ENCODE measurements at places on chromosomes 2 and 18. TPM values are rescaled to one million over a fixed set of nuclear protein-coding genes. Genes with fewer than 3 reads are reported as not detected.

Gene NFATC1
- polyA plus RNA-seq = 1.8 TPM

Gene SERPINB12
- polyA plus RNA-seq = not detected

Gene GEN1
- 8.3 TPM for polyA plus RNA-seq

Gene AGFG1
- polyA plus RNA-seq = 58.1 TPM

DNA sequence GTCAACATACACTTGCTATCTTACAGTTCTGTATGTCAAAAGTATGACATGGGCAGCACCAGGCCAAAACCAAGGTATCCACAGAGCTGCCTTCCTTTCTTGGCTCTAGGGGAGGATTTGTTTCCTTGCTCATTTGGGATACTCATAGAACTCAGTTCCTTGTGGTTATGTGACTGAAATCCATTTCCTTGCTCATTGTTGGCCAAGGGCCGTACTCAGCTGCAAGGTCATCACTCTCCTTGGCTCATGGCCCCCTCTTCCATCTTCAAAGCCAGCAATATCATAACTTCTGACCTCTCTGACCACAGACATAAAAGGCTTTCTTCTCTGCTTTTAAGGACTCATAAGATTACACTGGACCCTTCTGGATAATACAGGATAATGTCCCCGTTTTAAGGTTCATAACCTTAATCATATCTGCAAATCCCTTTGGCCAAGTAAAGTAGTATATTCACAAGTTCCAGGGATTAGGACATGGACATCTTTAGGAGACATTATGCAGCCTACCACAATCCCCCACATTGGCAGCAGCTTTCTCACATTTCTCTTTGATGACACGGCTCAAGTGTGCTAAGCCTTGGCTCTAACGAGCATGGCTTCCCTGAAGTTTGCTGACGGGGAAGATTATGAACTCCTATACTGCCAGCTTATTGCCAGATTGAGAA lies 20.9 kb downstream of the TMEM237 start:
- H3K27ac ChIP-seq = no peak overlapping the region
- DNase-seq = peak; percentile 8
- H3K4me3 ChIP-seq = no peak overlapping the region
- H3K27me3 ChIP-seq = no peaks in the 10 kb centered on the region

DNA sequence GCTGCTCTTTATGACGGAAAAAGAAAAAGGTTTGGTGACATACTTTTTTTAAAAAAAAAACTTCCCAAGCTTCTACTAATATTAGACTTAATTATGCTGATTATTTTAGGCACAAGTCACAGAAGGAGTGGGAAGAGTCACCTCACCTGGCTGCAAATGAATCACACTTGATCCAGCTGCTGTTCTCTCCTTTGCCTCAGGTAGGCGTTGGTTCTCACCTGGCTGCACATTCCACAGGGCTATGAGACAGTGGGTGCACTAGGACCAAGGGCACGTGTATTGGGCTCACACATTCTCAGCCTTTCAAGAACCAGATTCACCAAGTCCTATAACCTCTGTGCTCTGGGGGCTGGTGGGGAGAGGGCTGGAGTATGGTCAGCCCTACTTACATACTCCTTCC lies 93.3 kb downstream of the TGFA start:
- DNase-seq = no peak
- peaks cover 10% of the 10 kb centered on the region for H3K27me3 ChIP-seq
- no peak overlapping the region for H3K4me3 ChIP-seq

DNA sequence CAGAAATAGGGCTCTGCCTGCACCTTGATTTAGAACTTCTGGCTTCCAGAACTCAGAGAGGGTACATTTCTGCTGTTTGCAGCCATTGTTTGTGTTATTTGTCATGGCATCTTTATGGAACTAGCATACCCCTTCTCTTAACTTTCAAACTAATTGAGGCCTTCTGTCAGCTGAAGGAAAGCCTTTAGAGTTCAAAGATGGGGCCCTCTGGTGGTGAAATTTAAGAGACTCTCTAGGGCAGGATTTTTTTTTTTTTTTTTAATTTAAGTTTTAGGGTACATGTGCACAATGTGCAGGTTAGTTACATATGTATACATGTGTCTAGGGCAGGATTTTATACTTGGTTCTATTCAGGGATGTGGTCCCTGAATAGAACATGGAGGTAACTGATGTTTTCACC lies 260.6 kb upstream of the LINC00305 start:
- no peaks in the 10 kb centered on the region for H3K36me3 ChIP-seq
- no peak overlapping the region for H3K27ac ChIP-seq
- H3K4me3 ChIP-seq = no peak overlapping the region
- H3K27me3 ChIP-seq = no peaks in the 10 kb centered on the region

DNA sequence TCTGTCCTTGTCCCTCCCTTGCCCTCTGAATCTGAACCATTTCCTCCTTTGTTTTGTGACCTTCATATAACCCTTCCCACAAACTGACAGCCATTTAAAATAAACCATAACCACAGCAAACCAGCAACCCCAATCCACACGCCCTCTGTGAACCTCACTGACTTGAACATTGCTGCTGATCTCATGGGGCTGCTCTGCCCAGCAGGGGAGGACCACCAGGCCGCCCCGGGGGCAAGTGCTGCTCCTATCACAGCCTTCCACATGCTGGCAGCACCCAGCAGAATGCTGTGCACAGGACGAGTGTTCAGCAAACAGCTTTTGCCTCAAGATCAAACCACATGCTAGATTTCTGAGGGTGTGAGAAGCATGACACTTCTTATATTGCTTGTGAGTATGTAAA lies 73.9 kb upstream of the UXS1 start:
- no peak overlapping the region for H3K4me3 ChIP-seq
- no peak overlapping the region for H3K27ac ChIP-seq
- H3K4me1 ChIP-seq = no peaks in the 10 kb centered on the region
- no peaks in the 10 kb centered on the region for H3K36me3 ChIP-seq

DNA sequence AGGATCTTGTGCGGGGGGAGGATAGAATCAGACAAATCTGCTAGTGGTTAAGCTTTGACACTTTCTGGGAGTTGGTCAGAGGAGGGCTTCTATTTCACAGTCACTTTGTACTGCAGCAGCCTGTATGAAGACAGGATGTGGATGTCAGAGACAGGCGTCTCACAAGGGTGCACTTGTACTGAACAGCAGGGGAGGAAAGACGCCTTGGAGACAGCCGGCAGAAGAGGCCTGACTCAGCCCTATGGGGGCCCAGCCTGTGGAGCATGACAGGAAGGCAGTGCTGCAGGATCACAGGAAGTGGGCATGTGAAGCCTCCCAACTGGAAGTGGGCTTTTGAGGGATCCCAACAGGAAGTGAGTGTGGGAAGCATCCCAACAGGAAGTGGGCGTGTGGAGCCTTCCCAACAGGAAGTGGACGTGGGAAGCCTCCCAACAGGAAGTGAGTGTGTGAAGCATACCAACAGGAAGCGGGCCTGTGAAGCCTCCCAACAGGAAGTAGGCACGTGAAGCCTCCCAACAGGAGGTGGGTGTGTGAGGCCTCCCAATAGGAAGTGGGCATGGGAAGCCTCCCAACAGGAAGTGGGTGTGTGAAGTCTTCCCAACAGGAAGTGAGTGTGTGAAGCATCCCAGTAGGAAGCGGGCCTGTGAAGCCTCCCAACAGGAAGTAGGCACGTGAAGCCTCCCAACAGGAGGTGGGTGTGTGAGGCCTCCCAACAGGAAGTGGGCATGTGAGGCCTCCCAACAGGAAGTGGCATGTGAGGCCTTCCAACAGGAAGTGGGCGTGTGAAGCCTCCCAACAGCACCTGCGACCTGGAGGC lies 212.3 kb downstream of the SNTG2 start:
- no peak overlapping the region for H3K4me3 ChIP-seq
- no peaks in the 10 kb centered on the region for H3K4me1 ChIP-seq
- H3K36me3 ChIP-seq = no peaks in the 10 kb centered on the region
- no peaks in the 10 kb centered on the region for H3K27me3 ChIP-seq
- DNase-seq = no peak
- H3K27ac ChIP-seq = no peak overlapping the region

- no peak overlapping the region for H3K27ac ChIP-seq
- no peaks in the 10 kb centered on the region for H3K4me1 ChIP-seq
- no peak overlapping the region for H3K4me3 ChIP-seq
- no peaks in the 10 kb centered on the region for H3K36me3 ChIP-seq
- no peak for DNase-seq
Measured at GRCh38 chr18:51912381-51912780, 427.6 kb upstream of the DCC start.

GRCh38 chr2:191299010-191299409 lies 53.8 kb downstream of the MYO1B start:
- peaks cover 9% of the 10 kb centered on the region for H3K36me3 ChIP-seq
- DNase-seq = peak; percentile 34
- peaks cover 33% of the 10 kb centered on the region for H3K4me1 ChIP-seq
- no peaks in the 10 kb centered on the region for H3K27me3 ChIP-seq
- H3K27ac ChIP-seq = peak overlapping the region; percentile 86

DNA sequence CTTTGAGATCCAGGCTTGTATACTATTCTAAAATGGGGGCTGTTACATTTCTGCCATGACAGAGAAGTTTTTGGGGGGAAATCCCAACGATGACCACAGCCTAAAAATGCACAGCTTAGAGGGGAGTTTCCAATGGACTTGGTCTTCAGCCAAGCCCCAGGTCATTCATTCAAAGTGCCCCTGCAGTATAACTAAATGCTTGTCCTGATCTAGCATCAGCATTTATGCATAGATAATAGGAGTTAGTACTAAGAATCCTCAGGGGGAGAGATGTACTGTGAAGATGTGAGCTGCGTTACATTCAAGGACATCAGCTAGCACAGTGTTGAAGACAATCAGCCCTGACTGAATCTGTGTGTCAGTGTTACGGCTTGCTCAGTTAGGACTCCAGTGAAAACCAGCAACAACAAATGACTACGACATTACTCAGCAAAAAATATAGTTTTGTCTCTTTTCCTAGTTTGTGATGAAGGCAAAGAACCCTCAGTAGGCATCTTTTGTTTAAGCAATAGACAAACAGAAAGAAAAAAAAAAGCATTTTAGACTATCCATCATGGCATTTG lies 160.9 kb downstream of the ZEB2 start:
- H3K4me3 ChIP-seq = no peak overlapping the region
- DNase-seq = peak; percentile 71
- H3K4me1 ChIP-seq = peaks cover 11% of the 10 kb centered on the region
- no peaks in the 10 kb centered on the region for H3K27me3 ChIP-seq
- no peaks in the 10 kb centered on the region for H3K36me3 ChIP-seq

DNA sequence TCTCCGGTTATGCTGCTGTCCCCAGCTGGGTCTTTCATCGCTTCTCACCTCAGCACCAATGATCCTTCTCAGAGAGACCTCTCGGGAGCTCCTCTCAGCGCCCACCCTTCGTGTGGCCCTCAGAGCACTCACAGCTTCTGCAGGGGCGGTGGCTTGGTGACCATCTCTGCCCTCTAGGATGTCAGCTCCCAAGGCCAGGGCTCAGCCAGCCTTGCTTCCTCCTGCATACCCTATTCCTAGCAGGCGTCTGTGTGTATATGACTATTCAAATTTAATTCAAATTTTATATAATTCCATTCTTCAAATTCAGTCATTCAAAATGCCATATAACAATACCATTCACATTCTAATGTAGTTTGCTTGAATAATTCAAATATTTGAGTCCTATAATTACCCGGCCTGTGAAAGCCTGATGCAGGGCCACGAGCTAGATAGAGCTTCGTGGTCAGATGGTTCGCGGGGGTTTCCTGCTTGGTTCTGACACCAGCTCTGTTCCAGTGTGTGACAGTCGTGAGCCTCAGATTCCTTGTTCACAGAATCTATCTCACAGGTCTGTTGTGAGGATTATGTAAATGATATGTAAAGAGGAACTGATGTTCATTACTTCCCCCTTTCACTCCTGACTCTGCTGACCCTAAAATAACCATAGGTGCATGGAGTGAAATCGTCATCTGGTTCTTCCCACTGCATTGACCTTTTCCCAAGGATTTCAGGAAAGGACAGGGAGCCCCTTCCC lies 94.0 kb upstream of the CNGA3 start:
- H3K36me3 ChIP-seq = no peaks in the 10 kb centered on the region
- H3K4me3 ChIP-seq = no peak overlapping the region
- no peak overlapping the region for H3K27ac ChIP-seq

GRCh38 chr18:76958692-76959341 lies 136.5 kb downstream of the ZNF236 start:
- no peak overlapping the region for H3K27ac ChIP-seq
- no peak overlapping the region for H3K4me3 ChIP-seq
- peaks cover 33% of the 10 kb centered on the region for H3K36me3 ChIP-seq
- H3K27me3 ChIP-seq = no peaks in the 10 kb centered on the region
- no peak for DNase-seq

DNA sequence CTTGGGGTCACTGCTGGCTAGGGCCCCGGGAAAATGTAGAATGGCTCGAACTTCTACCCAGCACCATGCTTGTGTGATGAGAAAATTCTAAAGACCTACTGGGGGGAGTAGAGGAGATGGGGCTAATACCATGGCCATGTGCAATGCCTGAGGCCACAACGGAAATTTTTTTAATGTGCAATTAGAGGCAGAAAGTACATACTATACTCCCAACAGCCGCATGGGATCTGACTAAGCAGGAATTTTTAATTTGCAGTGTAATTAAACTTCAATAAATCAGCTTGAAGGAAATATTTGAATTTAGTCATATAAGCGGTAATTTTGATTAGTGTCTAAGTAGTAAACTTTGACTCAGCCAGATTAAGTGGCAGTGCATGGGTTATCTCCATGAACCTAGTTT lies 53.2 kb upstream of the CNGA3 start:
- H3K4me3 ChIP-seq = no peak overlapping the region
- H3K27me3 ChIP-seq = peaks cover 15% of the 10 kb centered on the region
- no peaks in the 10 kb centered on the region for H3K4me1 ChIP-seq
- H3K36me3 ChIP-seq = no peaks in the 10 kb centered on the region
- no peak for DNase-seq
- no peak overlapping the region for H3K27ac ChIP-seq

DNA sequence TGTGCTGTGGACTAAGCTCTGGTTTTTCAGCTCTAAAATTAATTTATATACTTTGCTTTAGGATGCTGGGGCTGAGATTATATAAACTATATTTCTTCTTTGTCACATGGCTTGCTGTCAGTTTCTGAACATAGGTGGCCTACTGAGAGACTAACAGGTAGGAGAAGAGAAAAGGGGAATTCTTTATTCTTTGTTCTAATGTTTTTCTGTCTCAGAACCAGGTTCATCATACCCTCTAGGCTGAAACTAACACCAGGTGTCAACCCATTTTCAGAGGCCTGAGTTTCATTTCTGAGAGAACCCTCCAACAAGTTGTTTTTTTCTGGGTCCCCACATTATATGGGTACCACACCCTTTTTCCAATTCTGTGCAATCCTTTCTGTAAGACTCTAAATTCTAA lies 843.6 kb downstream of the TRIB2 start:
- H3K4me3 ChIP-seq = no peak overlapping the region
- no peak for DNase-seq
- no peaks in the 10 kb centered on the region for H3K27me3 ChIP-seq
- no peaks in the 10 kb centered on the region for H3K4me1 ChIP-seq

DNA sequence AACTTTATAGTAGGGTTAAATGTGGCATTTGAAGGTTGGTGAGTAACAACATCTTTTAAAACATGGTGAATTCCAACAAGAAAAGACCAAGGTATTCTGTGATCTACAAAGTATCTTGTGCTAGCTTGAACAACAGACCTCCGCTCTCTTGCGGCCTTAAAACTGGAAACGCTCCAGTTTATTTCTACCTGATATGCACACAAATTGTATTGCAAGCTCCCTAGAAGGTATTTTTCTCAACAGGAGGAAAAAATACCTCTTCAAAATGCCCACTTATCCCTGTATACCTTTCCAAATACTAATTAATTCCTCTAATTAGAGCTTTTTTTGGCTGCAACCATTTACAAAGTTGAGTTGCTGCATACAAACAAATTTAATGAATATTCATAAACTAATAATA lies 69.5 kb downstream of the KCNH7 start:
- no peaks in the 10 kb centered on the region for H3K27me3 ChIP-seq
- H3K4me1 ChIP-seq = no peaks in the 10 kb centered on the region
- H3K36me3 ChIP-seq = no peaks in the 10 kb centered on the region

- no peak overlapping the region for H3K27ac ChIP-seq
- no peak overlapping the region for H3K4me3 ChIP-seq
- no peaks in the 10 kb centered on the region for H3K36me3 ChIP-seq
- DNase-seq = no peak
Measured at GRCh38 chr2:26840937-26841610, 6.9 kb upstream of the DPYSL5 start.
